ENCODE measurements at places on chromosomes 2 and 18. TPM values are rescaled to one million over a fixed set of nuclear protein-coding genes. Genes with fewer than 3 reads are reported as not detected.
A peak's percentile ranks its signal among the peaks of the same experiment; 100 is the strongest.

SERPINB2 gene
- not detected for total RNA-seq

OLA1 gene
- total RNA-seq: 104 TPM

TET3 gene
- 16.4 TPM for total RNA-seq

- DNase-seq: no peak
Measured at GRCh38 chr2:9707008-9707407, 76.2 kb upstream of the YWHAQ start.

DNA sequence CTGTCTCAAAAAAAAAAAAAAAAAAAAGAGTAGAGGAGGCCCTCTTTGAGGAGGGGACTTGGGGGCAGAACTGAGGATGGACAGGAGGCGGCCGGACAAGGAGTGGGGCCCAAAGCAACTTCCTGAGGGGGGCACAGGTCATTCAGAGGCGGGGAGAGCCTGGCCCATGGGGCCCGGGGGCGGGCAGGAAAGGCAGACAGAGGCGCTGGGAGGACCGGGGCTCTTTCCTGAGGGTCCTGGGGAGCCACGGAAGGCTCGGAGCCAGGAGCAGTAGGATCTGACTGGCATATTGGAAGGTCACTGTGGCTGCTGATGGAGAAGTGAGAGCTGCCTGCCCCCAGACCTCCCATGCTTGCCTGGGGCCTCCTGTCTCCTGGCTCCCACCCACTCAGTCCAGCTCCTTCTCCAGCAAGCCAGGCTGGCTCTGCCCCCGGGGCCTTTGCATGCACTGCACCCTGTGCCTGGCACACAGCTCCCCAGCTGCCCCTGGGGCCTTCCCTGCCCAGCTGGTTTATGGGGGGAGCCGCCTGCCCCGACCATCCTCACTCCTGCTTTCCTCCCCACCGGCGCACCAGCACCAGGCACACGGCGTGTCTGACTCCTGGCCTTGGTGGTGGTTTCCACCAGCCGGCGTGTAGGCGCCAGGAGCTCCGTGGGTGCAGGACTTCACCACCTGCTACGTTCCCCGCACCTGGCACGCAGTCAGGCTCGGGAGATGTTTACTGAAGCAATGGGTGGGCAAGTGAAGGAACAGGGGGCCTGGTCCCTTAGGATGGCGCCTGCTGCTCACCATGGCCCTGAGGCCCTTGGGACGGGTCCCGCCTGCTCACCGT lies 5.6 kb downstream of the ESPNL start:
- no peak for DNase-seq

NEUROD1 gene
- 0.11 TPM for total RNA-seq

NAT8 gene
- not detected for total RNA-seq

TCF23 gene
- total RNA-seq: 0.14 TPM

DNA sequence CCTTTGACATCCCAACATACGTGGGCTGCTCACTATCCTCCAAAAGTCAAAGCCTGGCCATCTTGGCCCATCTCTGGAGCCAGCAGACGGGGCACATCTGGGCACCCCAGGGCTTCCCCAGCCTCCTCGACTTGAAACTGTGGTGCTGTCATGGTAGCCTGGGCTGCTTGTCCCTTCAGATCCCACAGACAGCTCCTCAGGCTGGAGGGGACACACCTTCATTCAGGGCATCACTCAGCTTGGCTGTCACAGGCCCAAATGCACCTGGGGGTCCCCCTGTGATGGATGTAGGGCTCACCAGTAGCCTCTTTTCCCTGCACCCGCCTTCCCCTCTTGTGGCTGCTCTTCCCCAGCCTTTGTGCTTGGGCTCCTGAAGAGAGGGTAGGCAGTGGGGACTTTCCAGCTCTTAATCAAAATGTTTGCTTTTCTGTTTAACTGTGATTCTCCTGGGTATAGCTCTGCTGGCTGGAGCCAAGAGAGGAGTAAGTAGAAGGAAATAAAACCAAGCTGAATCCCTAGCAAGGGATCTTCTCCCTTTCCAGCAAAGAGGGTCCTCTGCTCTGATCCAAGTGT lies 92.3 kb downstream of the GYPC start:
- DNase-seq: no peak

GRCh38 chr2:232276733-232277313 lies 101.7 kb upstream of the ALPP start:
- peak; percentile 40 for DNase-seq

- DNase-seq: no peak
Measured at GRCh38 chr2:211354481-211354880, 798.1 kb downstream of the CPS1 start.

DNA sequence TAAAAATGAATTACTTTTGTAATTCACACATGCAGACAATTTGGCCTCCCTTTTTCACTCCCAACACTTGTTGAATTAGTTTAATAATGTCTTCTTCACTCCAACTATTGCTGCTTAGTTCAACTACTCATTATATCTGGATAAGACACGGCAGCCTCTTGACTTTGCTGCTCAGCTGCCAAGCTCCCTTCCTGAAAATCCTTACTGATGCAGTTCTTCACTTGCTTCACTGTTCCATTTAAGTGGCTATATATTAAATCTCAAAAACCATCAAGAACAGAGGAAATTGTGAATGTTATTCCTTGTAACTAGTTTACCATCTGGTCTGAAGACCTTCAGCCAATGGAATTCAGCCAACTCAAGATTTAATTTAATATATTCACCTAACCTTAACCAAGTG lies 127.1 kb downstream of the NCOA1 start:
- DNase-seq: no peak

DNA sequence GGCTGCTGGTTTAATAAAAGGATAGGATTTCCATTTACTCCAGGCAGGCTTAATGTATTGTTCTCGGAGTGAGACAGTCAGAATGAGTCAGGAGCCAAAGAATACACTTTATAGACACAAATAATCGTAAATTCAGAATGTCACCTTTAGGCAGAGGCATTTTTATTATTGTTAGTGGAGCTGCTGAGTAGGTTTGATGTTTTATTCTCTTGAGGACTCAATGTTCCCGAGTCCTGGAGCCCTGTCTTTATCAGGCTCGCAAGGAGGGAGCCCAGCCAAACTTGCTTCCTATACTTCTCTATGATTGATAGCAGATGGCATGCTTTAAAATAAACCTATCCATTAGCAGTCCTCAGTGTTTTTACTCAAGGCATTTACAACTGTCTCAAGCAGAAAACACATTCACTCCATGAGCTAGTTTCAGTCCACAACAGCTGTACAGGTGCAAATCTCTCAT lies 492.3 kb upstream of the ZEB2 start:
- no peak for DNase-seq

GRCh38 chr2:239289545-239289944 lies 111.3 kb downstream of the HDAC4 start:
- DNase-seq: no peak

POTEE gene
- 2.2 TPM for total RNA-seq

CTAGE1 gene
- not detected for total RNA-seq

DNA sequence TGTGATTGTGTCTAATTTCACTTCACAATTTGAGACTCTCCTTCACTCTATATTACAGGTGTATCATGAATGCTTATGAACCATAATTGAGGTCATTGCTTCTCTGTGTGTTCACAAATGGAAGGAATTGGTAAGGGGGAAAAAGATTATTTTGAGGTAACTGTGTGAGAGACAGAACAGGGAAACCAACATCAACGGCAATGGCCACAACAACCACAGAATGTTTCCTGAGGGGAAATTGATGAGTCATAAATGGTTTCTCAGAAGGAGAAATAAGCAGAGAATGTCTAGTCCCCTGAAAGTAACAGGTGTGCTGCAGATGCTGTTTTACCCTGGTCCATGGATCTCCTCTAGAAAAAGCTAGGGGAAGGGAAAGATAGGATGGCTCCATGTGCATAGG lies 361.2 kb upstream of the GALNT5 start:
- no peak for DNase-seq

ABCG8 gene
- total RNA-seq: 0.25 TPM

- no peak for DNase-seq
Measured at GRCh38 chr2:53886406-53887280, 26.9 kb upstream of the GPR75 start.

- no peak for DNase-seq
Measured at GRCh38 chr2:158984604-158985135, 16.2 kb downstream of the TANC1 start.

- DNase-seq: peak; percentile 45
Measured at GRCh38 chr2:168456521-168457189, 583 bp downstream of the CERS6 start.

GRCh38 chr18:74714791-74715190 lies 117.1 kb downstream of the ZNF407 start:
- DNase-seq: no peak

DNA sequence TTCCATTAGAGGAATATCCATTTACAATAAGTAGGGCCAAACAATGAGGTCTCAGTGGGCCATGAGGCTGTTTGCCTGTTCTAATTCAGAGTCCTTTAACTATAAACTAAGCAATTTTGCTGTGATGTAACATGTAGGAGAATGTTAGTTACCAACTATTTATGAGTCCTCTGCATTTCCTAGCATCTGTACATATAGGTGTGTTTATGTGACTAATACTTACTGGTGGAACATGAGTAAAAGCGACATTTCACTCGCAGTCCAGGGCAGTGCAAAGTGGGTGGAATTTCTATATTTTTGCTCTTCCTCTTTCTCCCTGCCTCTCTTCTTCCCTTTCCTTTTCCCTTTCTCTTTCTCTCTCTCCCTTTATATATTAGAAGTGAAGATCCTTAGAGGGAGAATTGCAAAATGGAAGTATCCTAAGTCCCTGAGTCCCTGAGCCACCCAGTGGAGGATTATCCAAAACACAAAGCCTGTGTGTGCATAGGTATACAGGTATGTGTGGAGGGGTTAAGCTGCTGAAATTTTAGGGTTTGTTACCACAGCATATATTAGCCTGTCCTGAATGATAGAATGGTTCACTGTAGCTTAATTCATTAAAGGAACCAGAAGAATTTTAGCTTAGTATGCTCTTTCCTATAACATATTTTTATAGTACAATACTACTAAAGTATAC lies 487.0 kb upstream of the FANCL start:
- no peak for DNase-seq

DNA sequence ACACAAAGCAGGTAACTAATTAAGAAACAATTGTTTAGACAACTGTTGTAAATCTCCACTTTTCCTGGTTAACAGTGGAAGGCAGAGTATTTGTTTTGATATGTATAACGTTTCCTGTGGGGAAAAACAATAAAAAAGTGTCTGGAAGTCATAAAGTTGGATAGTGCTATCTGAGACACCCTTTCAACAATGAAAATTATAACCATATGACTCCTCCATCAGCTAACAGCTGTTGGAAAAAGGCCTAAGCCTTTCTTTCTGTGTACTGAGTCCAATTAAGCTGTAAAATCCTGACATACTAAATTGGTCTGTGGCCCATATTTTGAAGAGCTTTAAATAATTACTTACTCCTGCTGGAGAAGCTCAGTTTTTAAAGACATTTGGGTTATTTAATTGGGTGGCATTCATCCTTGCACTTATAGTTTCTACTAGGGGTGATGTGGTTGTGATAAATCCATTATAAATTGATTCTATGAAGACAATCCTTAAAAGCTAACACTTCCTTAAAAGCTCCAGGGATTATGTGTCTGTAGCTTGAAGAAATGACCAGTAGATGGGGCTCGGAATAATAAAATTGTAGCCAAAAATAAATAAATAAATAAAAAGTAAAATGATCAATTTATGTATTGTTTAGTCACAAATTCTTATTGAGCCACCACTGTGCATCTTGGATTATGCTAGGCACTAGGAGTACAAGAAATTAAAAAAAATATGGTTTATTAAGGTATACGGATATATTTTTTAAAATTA lies 698.1 kb upstream of the NXPH2 start:
- no peak for DNase-seq

DNA sequence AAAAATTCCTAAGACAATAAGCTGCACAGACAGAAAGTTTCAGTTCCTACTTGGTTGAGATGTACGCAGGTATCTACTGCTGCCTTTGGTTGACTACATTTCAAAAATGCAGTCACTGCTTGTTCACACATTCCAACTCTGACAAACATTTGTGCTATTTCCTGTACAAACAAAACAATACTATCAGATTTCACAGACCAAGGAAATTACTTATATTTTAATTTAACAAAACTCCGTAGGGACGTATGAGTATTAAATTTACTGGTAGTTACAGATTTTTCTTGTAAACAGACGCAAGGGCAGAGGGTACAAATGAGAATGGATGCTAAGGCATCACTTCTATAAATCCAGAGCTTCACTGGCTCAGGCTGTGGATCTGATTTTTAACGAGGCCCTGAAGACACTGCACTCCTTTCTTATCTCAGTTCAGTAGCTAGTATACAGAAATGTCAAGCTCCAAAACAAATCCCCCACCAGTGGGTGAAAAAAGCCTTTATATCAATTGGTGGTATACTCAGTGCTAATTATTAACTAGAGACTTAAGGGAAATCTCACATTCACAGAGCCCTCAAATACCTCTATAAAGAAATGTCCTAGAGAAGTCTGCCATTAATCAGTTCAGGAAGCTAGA lies 31.7 kb upstream of the TTC32 start:
- DNase-seq: no peak

DNA sequence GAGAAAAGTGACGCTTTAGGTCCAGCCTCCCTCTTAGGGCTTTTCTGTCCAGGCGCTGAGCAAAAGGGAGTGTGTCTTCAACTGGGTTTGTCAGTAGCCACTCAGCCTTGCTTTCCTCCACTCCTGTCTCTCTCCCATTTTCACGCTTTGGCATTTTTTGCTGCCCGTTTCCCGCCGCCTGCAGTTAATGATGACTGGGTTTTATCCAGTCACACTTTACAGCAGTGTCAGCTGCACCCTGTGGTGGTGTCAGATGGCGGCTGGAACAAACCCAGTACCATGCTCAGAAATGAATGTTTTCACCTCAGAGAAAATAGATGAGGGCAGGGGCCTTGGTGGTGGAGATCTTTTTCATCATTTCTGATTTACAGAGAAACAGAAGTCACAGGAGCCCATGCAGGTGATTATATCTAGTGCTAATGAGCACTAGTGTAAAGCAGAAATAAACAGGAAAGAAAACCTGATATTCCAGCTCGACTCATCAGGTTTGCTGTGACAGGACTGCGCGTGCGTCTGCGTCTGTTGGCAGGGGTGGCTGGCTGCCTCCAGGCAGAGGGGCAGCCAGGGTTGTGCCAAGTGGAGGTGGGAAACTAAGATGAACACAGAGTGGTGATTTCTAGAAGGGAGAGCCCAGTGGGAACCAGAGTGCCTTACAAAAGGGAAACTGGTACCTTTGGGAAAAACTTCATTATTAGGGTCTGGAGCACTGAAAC lies 139.9 kb downstream of the TANC1 start:
- no peak for DNase-seq

KIF1A gene
- 279 TPM for total RNA-seq

DNA sequence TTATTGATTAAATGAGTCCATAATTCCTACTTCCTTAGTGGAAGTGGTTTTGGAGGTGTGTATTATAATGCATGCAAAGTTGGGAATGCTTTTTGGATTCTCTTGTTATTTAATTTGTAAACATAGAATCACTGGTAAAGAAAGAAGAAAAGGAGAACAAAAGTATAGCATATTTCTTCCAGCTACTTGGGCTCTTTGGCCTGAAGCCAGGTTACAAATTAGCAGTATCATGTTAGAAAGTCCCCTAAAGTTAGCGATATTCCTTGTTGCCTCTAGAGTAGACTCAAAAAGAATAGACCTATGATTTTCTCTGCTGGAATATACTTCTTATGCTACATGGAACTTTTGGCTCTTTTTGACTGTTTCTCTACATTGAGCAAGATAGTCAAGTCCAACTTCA lies 60.6 kb upstream of the CD28 start:
- DNase-seq: no peak

ATG4B gene
- total RNA-seq: 127 TPM

GRCh38 chr2:7825591-7826312 lies 856.1 kb upstream of the ID2 start:
- no peak for DNase-seq
